ENCODE measurements at places on chromosomes 3 and 15.
A peak's percentile ranks its signal among the peaks of the same experiment; 100 is the strongest.

- DNase-seq, result peak; percentile 41
Measured at GRCh38 chr3:169041677-169042171, 621.8 kb downstream of the MECOM start.

- no peak for DNase-seq
Measured at GRCh38 chr15:69757186-69757585, 304.6 kb downstream of the RPLP1 start.

- DNase-seq, result no peak
Measured at GRCh38 chr15:84979651-84980050, 2.0 kb upstream of the PDE8A start.

GRCh38 chr15:71052356-71052755, 62.9 kb upstream of the THSD4 start:
- DNase-seq, result no peak

- DNase-seq, result peak; percentile 91
Measured at GRCh38 chr15:70879401-70879800, 12.8 kb downstream of the THAP10 start.

DNA sequence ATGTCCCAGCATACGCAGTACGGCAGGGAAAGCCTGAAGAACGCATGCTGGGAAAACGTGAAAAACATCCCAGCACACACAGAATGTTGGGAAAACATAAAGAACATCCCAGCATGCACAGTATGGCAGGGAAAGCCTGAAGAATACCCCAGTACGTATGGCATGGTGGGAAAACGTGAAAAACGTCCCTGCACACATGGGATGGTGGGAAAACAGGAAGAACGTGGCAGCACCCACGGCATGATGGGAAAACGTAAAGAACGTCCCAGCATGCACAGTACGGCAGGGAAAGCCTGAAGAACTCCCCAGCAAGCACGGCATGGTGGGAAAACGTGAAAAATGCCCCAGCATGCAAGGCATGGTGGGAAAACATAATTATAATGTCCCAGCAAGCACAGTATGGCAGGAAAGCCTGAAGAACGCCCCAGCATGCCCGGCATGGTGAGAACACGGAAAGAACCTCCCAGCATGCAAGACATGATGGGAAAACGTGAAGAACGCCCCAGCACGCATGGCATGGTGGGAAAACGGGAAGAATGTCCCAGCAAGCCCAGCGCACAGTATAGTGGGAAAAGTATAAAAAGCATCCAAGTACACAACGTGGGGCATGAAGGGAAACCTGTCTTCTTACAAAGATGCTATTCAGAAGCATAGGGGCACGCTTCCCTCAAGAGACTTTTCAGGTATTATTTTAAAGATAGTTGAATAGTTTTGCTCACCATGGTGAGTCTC, 128.3 kb downstream of the OCA2 start:
- DNase-seq, result no peak

DNA sequence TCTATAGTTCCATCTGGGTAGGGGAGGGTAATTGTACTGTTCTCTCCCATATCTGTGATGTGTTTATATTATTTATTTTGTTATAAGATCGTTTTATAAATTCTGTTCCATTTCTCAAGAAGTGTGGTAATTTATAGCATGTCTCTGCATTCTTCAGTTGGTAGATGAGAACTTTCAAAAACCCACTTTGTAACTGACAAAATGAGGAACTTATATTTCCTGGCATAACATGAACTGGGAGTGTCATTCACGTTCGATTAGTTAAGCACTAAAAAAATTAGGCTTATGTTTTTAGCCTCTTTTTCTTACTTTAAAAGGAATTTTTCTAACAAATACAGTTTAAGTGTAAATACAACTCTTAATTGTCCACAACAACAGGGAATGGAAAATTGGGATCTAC, 230.8 kb downstream of the CGGBP1 start:
- no peak for DNase-seq

DNA sequence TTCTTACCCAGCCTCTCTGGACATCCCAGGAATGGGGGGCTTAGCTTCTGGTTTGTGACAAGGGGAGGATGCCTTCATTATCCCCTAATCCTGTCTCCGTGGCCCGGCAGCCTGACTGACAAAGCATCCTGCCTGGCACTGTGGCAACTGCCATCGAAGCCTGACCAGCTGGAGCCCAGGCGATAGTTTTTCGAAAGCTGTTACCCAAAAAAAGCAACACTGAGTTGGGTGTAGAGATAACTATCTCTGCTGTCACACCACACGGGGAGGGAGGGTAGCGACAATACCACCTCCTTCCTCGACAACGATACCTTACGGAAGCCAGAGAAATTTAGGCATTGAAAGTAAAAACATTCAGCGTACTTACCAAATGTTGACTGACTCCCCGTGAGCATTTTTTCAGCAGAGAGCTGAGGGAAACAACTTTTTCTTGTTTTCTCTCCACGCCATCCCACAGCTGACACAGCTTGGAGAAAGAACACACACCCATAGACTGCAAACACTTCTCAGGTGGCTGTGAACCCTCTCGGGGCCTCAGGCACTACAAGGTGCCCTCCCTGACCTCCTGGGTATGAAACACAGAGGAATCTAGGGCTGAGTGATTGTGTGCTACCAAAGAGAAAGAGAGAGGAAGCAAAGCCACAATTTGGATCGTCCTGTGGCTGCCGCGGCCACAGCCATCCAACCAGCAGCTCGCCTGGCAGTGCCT, 361.9 kb upstream of the ICE2 start:
- no peak for DNase-seq

GRCh38 chr3:195171093-195171873, 99.7 kb downstream of the XXYLT1 start:
- DNase-seq, result no peak

All from stromal cell of bone marrow (primary cell).